ENCODE measurements at places on chromosomes 2 and 18. TPM values are rescaled to one million over a fixed set of nuclear protein-coding genes. Genes with fewer than 3 reads are reported as not detected.
A peak's percentile ranks its signal among the peaks of the same experiment; 100 is the strongest.

GRCh38 chr18:34709750-34710441 is at the start of gene DTNA:
DTNA (plus strand) TSS chr18:34710298; CDS start chr18:34755977, 45,679 bp downstream.
- DNase-seq: peak; percentile 97

The POTEC gene
- not detected for total RNA-seq

The CD8B2 gene
- not detected for total RNA-seq

The SULT1C2 gene
- total RNA-seq: 0.26 TPM

DNA sequence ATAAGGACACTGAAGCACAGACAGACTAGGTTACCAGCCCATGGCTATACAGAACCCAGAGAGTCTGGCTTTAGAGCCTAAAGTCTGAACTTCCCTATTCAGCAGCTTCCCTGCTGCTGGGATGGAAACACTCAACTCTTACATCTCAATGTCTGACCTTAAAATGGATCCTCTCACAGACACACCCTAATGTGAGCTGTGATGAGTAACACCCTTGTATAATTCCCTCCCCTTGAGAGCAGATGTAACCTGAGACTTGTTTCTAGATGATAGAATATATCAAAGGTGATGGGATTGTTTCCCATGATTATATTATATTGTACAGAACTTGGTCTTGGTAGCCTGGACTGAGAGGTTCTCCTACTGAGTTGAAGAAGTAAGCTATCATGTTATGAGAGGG is 577.1 kb upstream of the KLHL29 start:
- no peak for DNase-seq

Data from fibroblast of lung (primary cell).